Thymus (tissue), 14 donors: ENCODE measurements at places on chromosomes 2 and 18. TPM values are rescaled to one million over a fixed set of nuclear protein-coding genes. Genes with fewer than 3 reads are reported as not detected.

Gene TCF7L1
- 6.6 TPM for polyA plus RNA-seq

Gene SERPINB13
- polyA plus RNA-seq: 9.8 TPM

Gene FBXO36
- 1.8 TPM for polyA plus RNA-seq

Gene SLC9A4
- 0.66 TPM for polyA plus RNA-seq

Gene APCDD1
- 2.5 TPM for polyA plus RNA-seq

Gene OTX1
- 0.09 TPM for polyA plus RNA-seq

Gene LCT
- polyA plus RNA-seq: 0.09 TPM

Gene SLC14A1
- polyA plus RNA-seq: 3.9 TPM

Gene IL1F10
- 1.1 TPM for polyA plus RNA-seq

Gene GPR45
- 0.02 TPM for polyA plus RNA-seq

DNA sequence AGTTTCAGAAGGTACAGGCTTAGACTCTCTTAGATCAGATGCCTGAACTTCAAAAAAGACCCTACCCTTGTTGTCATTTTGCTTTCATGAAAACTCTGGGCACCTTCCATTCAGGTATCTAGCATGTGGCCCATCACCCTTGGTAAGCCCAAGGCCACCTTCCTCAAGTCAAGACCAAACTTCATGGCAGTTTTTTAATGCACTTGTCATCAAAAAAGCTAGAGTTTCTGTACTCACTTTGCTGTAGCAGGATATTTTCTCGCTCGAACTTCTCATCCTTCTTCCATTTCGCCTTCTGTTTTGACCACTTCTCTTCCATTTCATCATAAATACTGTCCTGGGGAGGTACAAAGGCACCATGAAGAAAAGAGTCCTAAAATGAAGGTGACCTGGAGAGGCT lies 48.2 kb downstream of the FLACC1 start:
- DNase-seq: no peak

DNA sequence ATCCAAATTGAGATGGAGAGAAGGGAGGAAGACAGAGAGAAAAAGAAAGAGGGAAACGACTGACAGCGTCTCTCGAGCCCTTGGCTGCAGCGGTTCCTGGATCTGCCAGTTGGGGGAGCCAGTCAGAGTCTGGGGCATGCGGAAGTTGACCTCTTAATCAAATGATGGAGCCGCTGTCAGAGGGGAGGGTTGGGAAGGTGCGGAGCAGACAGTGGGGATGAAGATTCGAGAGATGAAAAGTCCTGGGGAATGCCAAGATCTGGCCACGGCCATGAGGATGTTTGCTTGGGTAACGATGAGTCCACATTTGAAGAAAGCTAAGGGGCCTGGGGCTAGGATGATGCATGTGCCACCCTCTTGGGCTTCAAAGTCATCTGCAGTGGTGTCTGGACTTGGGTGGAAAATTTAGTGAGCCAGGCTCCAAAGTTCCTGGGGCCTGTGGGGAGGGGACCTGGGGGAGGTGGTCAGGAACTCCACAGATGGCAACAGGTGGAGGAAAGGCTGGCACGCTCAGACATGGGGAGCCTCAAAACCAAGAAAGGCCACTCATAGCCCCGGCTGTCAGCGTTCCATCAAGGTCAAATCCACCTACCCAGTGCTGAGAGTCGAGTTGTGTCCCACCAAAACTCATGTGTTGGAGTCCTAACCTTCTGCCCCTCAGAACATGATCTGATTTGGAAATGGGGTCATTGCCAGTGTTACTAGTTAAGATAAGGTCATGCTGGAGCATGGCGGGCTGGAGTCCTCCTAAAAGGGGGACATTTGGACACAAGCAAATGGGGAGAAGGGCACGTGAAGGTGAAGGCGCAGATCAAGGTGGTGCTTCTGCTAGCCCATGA lies 200.1 kb downstream of the NDUFA10 start:
- DNase-seq: no peak

DNA sequence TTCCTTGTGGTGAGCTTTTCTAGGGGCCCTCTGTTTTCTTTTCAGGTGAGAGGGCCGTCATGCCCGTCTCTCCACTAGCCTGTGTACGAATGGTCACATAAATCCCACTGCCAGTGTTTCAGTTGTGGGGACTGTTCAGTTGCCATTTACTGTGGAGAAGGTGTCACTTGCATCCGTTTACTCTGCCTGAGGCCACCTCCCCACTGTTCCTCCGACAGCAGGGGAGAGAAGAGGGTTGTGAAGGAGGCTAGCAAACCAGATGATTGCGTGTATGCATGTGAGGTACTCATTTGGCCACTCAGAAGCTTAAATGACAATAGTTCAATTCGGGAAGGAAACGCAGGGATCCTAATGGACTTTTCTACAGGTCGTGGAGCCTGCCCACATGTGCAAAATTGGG lies 3.3 kb downstream of the MTCL1 start:
- DNase-seq: no peak

- DNase-seq: no peak
These were observed 202.7 kb downstream of the AGPS start for GRCh38 chr2:177595126-177595845.

- DNase-seq: peak; percentile 73
These were observed 189.0 kb downstream of the RPIA start for GRCh38 chr2:88880441-88880953.

DNA sequence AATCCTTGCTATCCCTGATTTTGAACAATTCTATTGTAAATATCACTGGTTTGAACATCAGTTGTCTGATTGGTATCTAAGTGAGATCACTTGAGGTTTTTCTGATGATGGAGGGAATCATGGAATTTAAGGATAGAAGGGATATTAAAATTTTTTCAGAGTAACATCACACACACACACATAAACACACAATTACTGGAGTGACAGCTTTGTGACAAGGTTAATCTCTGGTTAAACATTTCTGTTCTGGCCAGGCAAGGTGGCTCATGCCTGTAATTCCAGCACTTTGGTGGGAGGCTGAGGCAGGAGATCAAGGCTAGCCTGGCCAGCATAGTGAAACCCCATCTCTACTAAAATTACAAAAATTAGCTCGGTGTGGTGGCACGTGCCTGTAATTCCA lies 85.3 kb downstream of the SOCS6 start:
- no peak for DNase-seq

DNA sequence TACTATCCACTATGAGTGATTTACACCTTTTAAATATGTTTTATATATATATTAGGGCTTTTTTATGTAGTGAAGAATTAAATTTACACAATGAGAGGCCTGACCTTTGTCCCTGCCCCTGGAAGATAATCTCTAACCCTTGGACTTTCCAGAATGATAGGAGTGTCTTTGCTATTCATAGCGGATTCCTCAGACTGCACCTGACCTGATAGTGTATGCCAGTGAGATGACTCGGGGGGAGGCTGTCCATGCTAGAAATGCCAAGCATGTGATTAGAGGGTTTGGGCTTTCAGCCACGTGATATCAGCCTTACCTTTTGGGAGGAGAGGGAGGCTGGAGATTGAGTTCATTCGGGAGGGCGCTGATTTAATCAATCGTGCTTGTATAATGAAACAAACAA lies 44.1 kb upstream of the LHCGR start:
- no peak for DNase-seq

DNA sequence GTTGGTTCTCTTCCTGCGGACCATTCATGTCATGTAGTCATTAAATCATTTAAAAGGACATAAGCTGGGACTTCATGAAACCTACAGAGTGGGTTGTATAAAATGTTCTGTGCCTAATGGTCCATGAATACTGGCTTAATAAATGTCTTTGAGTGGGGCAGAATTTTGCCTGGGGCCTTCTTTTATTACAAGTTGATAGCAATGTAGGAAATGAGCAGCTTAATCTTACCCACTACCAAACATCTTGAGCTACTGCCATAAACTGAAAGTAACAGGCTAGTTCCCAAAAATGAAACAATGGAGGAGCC lies 130.9 kb downstream of the TMEM17 start:
- DNase-seq: no peak

DNA sequence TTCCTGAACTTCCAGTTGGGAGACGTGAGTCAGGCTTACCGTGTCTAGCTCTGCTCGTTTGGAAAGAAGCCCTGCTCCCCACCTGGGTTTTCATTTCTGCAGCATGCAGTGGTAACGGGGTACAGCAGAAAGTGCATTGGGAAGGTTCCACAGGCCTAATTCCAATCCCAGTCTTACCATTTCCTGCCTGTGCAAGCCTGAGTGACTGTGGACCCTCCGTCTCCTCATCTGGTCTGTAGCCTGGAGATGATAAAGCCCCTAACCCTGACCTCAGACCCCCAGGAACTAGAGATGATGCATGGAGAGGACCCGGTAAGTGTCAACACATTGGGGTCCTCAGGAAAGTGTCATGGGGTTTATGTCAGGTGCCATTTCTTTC lies 5.8 kb upstream of the PSD4 start:
- no peak for DNase-seq

- no peak for DNase-seq
These were observed 76.0 kb upstream of the KLHL14 start for GRCh38 chr18:32848826-32849225.

GRCh38 chr2:86176597-86176996 lies 18.7 kb downstream of the IMMT start:
- DNase-seq: no peak

DNA sequence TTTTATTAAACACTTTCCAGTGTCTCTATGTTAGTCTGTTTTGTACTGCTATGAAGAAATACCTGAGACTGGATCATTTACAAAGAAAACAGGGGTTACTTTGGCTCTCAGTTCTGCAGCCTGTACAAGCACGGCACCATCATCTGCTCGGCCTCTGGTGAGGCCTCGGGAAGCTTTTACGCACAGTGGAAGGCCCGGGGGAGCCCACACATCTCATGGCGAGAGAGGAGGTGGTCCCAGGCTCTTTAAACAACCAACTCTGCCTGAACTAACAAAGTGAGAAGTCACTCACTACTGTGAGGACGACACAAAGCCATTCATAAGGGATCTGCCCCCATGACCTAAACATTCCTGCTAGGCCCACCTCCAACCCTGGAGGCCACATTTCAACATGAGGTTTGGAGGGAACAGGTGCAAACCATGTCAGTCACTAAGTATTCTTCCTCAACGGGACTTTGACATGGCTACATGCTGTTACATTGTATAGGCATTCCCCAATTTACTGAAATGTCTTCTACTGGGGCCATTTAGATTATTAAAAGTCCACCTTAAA lies 26.1 kb downstream of the CYB5A start:
- DNase-seq: no peak

GRCh38 chr2:159738509-159739390 lies 26.4 kb downstream of the MARCHF7 start:
- DNase-seq: no peak

DNA sequence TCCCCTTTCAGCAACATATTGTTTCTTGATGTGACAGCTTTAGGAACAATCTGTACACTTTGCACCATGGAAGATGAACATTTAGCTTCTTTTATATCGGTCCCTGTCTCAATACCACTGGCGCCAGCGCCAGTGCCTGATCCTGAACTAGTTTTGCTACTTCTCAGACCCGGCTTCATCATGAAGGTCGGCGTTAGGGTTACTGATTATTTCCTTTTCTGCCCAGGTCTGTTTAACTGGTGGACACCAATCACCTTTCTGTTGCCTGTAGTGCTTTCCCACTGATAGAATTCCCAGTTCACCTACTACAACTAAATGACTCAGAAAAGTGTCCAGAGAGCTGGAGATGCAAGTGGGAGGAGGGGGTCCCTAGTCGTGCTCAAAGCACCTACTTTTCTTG lies 99.5 kb downstream of the MYCN start:
- no peak for DNase-seq

DNA sequence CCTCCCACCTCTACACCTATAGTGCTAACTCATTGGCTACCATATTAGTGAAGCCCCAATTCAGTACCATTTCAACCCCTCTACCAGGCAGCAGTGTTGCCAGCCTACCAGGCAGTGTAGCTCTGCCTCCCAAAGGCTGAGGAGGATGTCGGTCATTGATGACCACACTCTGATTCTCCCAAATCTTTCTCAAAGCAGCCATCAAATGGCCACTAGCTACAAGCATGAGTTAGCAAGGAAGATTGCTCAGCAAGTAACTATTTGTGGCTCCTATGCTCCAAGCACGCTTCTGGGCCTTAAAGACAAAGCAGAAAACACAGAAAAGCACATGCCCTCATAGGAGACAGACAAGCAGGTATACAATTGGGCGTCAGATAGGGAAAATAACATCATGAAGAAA lies 42.7 kb upstream of the AFF3 start:
- DNase-seq: no peak

GRCh38 chr2:136495636-136496035 lies 269.7 kb upstream of the THSD7B start:
- no peak for DNase-seq

- DNase-seq: no peak
These were observed 10.1 kb downstream of the RAMP1 start for GRCh38 chr2:237869343-237870102.

GRCh38 chr18:13516855-13517254 lies 209.5 kb downstream of the FAM210A start:
- DNase-seq: no peak

DNA sequence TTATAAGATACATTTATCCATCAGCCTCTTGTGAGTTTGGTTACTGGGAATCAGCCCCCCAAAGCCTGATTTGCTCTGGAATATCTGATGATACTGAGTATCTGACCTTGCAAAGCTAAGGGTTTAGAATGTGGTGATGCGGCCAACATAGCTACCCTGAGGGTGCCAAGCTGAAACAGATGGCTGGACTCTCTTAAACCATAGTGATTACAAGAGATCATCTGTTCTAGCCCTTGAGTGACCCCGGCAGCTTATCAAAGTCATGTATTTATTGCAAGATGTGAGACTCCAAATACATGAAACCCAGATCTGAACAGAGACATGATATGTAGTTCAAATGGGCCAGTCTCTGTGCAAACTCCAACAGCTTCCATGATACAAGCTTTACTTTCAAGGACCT lies 78.2 kb upstream of the CABLES1 start:
- DNase-seq: no peak

- DNase-seq: no peak
These were observed 3.0 kb upstream of the OTX1 start for GRCh38 chr2:63047321-63048279.
